ENCODE measurements at places on chromosomes 16 and 17.

- no peak for DNase-seq
Observed at GRCh38 chr16:83994703-83995102, 26.7 kb downstream of the NECAB2 start.

DNA sequence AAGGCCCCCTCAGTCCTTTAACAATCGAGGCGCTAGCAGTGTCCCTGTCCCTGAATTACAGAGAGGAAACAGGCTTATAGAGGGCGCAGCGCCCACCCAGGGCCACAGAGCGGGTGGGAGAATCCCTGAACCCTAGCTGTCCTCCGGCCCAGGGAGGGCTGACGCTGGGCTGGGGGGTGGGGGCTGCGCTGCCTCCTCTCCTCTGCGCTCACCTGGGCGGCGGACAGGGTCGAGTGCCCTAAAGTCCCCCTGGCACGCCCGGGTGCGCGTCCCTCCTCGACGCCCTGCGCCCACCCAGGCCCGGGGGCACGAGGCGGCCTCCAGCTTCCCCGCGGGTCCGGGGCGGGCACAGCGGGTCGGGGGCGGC lies 200.4 kb upstream of the N4BP1 start:
- no peak for DNase-seq

DNA sequence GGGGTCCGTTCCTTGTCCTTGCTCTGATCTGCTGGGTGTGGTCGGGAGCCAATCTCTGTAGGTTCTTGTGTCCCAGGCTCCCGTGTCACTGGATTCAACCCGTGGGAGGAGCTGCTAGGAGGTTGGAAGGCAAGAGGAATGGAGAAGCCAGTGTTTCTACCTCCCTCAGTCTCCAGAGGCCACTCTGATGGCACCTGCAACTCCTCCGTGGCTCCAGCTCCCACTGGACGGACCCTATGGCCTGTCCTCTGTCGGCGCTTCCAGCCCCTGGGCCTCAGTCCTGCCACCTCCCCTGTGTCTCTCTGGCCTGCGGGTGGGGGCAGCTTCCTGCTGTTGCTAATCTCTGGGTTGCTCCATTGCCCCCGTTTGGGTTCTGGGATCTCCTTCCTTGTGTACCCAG lies 71.1 kb downstream of the CMIP start:
- no peak for DNase-seq

DNA sequence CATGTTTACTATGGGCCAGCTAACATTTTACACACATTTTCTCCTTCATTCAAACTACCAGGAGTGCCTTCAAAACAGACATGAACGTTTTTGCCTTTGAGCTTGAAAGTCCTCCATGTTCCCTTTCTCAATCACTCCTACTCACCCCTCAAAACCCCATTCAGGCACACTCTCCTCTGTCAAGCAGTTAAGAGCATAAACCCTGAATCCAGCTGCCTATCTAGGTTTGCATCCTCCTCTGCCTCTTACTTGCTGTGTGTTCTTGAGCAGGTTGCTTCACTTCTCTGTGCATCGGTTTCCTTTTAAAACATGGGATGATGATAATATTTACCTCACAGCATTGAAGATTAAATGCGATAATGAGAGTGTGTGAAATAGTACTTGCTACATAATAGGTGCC lies 215.3 kb downstream of the HAPSTR1 start:
- DNase-seq = no peak

Measured in epithelial cell of prostate (primary cell).